ENCODE measurements at places on chromosomes 13 and 19. TPM values are rescaled to one million over a fixed set of nuclear protein-coding genes. Genes with fewer than 3 reads are reported as not detected.

ZNF541 gene
- 0.58 TPM for total RNA-seq

RGS9BP gene
- 0.18 TPM for total RNA-seq

ZNF576 gene
- 19.6 TPM for total RNA-seq

ZNF544 gene
- total RNA-seq, result 47.1 TPM

DNASE2 gene
- 30.0 TPM for total RNA-seq

TEAD2 gene
- 0.20 TPM for total RNA-seq

ZNF568 gene
- 7.8 TPM for total RNA-seq

Measured in T-cell (primary cell).